ENCODE measurements at places on chromosomes 7 and 10.

- no peak overlapping the region for H3K27ac ChIP-seq
- H3K4me3 ChIP-seq = no peak overlapping the region
- H3K36me3 ChIP-seq = no peaks in the 10 kb centered on the region
- no peaks in the 10 kb centered on the region for H3K27me3 ChIP-seq
- no peak for DNase-seq
- peaks cover 9% of the 10 kb centered on the region for H3K4me1 ChIP-seq
Measured at GRCh38 chr10:24306507-24306875, 97.6 kb downstream of the KIAA1217 start.

- peaks cover 10% of the 10 kb centered on the region for H3K4me1 ChIP-seq
- H3K4me3 ChIP-seq = no peak overlapping the region
- no peak overlapping the region for H3K27ac ChIP-seq
- H3K27me3 ChIP-seq = no peaks in the 10 kb centered on the region
Measured at GRCh38 chr10:30985512-30985911, 46.2 kb downstream of the ZNF438 start.

GRCh38 chr10:11089272-11089671, 71.6 kb downstream of the CELF2 start:
- H3K4me1 ChIP-seq = peaks cover 5% of the 10 kb centered on the region
- DNase-seq = no peak
- no peaks in the 10 kb centered on the region for H3K27me3 ChIP-seq

DNA sequence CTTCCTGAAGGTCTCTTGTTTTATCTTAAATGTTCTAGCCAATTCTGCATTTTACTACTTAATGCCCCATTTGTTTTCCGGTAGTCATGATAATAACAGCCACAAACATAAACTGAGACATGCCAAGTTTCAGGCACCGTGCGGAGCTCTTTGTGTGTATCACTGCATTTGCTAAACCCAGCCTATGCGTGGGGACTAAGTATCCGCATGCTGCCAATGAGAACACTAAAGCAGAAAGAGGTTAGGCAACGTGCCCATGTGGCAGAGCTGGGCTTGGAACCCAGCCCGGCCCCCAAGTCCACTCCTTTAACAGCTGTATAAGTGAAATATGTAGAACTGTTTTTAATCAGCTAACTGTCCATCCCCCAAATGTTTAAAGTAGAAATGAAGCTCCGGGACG, 54.1 kb downstream of the SLIT1 start:
- no peak overlapping the region for H3K4me3 ChIP-seq
- DNase-seq = no peak
- no peaks in the 10 kb centered on the region for H3K4me1 ChIP-seq
- no peak overlapping the region for H3K27ac ChIP-seq
- no peaks in the 10 kb centered on the region for H3K27me3 ChIP-seq
- no peaks in the 10 kb centered on the region for H3K36me3 ChIP-seq

GRCh38 chr7:18350678-18351077, 144.9 kb upstream of the HDAC9 start:
- no peaks in the 10 kb centered on the region for H3K36me3 ChIP-seq
- H3K27me3 ChIP-seq = no peaks in the 10 kb centered on the region
- DNase-seq = no peak
- no peaks in the 10 kb centered on the region for H3K4me1 ChIP-seq
- H3K4me3 ChIP-seq = no peak overlapping the region
- H3K27ac ChIP-seq = no peak overlapping the region
